CD4-positive, CD25-positive, alpha-beta regulatory T cell (primary cell): ENCODE measurements at places on chromosomes 13 and 19. TPM values are rescaled to one million over a fixed set of nuclear protein-coding genes. Genes with fewer than 3 reads are reported as not detected.

Gene RGL3
- not detected for polyA plus RNA-seq

Gene ZNF540
- 5.4 TPM for polyA plus RNA-seq

Gene ETV2
- 0.46 TPM for polyA plus RNA-seq

Gene GYS1
- polyA plus RNA-seq: 24.5 TPM

- peak overlapping the region; percentile 89 for H3K4me3 ChIP-seq
- peaks cover 58% of the 10 kb centered on the region for H3K4me1 ChIP-seq
Measured at GRCh38 chr19:34173193-34173956, 1.1 kb downstream of the LSM14A start.

DNA sequence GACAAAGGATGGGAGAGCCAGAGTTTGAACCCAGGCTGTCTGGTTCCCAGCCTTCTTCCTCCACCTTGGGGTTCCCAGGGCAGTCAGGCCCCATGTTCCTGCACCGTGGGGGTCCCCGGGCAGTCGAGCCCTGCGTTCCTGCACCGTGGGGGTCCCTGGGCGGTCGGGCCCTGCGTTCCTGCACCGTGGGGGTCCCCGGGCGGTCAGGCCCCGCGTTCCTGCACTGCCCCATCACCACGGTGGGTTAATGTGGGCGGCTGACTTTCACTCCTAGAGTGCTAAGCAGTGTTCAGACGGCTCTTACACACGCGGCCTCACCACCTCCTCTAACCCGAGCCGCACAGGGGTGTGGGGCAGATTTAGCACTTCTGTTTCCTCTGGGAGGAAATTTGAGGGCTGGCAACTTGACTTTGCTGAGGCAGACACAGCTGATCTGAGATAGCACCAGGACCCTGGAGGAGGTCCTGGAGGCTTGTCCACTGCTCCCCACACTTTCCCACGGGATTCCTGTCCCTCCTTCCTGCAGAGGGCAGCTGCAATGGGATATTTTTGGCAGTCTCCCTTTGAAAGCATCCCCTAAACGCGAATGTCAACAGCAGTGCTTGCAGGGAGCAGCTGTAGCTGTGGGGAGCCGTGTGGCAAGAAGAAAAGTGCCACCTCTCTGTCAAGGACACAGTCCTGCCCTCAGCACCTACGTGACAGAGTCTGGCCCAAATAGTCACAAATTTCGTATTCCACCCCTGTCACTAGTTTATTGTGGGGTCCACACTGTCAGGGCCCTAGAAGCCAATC is 239.4 kb downstream of the TEX29 start:
- no peaks in the 10 kb centered on the region for H3K27me3 ChIP-seq
- H3K27ac ChIP-seq: no peak overlapping the region
- no peak overlapping the region for H3K4me3 ChIP-seq
- no peak for DNase-seq
- no peaks in the 10 kb centered on the region for H3K4me1 ChIP-seq

- H3K4me3 ChIP-seq: no peak overlapping the region
- H3K27me3 ChIP-seq: no peaks in the 10 kb centered on the region
- no peak overlapping the region for H3K27ac ChIP-seq
- peaks cover 26% of the 10 kb centered on the region for H3K36me3 ChIP-seq
Measured at GRCh38 chr19:4425537-4425936, 23.1 kb downstream of the CHAF1A start.

DNA sequence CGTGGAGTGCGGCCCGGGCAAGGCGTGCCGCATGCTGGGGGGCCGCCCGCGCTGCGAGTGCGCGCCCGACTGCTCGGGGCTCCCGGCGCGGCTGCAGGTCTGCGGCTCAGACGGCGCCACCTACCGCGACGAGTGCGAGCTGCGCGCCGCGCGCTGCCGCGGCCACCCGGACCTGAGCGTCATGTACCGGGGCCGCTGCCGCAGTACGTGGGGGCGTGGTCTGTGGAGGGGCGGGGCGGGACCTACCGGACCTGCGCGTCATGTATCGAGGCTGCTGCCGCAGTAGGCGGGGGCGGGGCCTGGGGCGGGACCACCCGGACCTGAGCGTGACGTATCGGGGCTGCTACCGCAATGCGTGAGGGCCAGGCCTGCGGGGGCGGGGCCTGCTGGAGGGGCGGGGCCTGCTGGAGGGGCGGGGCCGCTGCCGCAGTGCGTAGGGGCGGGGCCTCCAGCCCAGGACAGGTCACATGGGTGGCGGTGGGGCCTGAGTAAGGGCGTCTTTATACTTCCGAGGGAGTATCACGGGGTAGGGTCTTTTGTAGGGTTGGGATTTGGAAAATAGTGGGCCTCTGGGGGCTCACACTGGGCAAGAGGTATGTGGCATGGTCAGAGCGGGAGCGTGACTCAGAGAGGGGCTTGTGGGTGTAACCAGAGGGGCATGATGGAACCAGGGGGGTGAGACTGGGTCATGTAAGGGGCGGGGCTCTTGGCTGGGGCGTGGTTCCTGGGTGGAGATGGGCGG is 4.3 kb downstream of the FSTL3 start:
- H3K4me3 ChIP-seq: peak overlapping the region; percentile 53
- peak overlapping the region; percentile 81 for H3K27ac ChIP-seq
- no peaks in the 10 kb centered on the region for H3K27me3 ChIP-seq
- DNase-seq: peak; percentile 96
- H3K36me3 ChIP-seq: no peaks in the 10 kb centered on the region

GRCh38 chr19:20969498-20969897 is 46.4 kb downstream of the ZNF85 start:
- no peaks in the 10 kb centered on the region for H3K36me3 ChIP-seq
- no peak overlapping the region for H3K27ac ChIP-seq
- no peaks in the 10 kb centered on the region for H3K4me1 ChIP-seq

DNA sequence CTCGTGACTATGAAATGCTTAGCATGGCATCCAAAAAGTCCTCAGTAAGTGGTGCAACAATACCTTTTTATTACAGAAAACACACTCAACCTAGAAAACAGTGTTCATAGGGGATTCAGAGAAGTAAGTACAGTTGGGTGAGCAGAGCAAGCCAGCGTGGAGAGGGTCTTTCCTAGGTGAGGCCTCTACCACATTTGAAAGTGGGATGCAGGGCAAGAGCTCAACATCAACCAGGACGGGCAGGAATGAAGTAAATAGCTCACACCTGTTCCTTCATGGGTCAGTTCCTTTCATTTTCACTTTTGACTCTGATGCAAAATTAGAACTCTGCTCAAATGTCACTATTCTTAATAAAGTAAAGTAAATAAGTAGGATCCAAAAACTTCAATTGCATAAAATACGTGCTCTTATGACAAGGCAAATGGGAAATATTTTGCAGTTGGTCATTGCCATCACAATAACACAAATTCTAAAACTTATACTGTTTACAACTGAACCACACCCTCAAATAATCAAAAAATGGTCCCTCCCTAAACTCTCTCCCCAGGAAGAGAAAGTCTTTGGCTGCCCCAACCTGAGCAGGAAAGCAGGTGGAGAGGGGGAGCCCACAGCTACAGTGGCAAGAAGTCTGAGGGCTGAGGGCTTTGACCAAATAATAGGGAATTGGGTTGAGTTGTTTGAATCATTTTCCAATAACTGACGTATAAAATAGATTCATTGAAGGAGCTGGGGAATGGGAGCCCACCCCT is 20.2 kb downstream of the CHAMP1 start:
- no peaks in the 10 kb centered on the region for H3K36me3 ChIP-seq
- no peak for DNase-seq
- no peaks in the 10 kb centered on the region for H3K27me3 ChIP-seq

- no peak for DNase-seq
- H3K4me3 ChIP-seq: no peak overlapping the region
- no peaks in the 10 kb centered on the region for H3K36me3 ChIP-seq
- no peak overlapping the region for H3K27ac ChIP-seq
- no peaks in the 10 kb centered on the region for H3K4me1 ChIP-seq
- no peaks in the 10 kb centered on the region for H3K27me3 ChIP-seq
Measured at GRCh38 chr13:98348466-98349200, 171.6 kb upstream of the RNF113B start.

GRCh38 chr13:52006523-52007245 is 4.6 kb downstream of the ATP7B start:
- H3K36me3 ChIP-seq: no peaks in the 10 kb centered on the region
- H3K4me3 ChIP-seq: no peak overlapping the region
- no peak for DNase-seq
- peaks cover 29% of the 10 kb centered on the region for H3K27me3 ChIP-seq
- H3K27ac ChIP-seq: no peak overlapping the region
- peaks cover 11% of the 10 kb centered on the region for H3K4me1 ChIP-seq

DNA sequence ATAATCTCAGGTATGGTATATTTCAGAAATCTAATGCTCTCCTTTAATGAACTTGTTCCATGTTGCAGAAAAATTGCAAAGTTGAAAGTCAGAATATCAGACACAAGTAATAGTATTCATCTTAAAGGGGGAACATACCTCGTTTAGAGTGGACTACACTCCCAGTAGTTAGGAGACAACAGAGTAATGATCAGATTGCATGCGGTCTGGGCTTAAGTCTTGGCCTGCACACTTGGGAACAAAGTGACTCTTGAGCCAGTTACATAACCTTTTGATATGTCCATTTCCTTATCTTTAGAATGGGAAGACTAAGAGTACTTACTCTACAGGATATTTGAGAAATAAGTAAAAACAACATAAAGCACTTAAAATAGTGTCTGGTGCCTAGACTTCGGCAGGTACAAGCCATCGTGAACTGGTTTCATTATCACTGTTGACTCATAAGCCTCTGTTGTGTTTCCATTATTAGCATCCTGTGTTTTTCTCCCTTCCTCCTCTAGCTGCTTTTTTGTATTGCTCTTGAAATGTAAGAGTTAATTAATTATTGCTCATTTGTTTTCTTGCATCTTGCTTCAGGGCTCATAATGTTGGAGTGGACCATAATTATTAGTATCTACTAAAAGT is 53.0 kb downstream of the DPY19L3 start:
- no peaks in the 10 kb centered on the region for H3K27me3 ChIP-seq
- no peak overlapping the region for H3K27ac ChIP-seq
- H3K4me3 ChIP-seq: peak overlapping the region; percentile 64
- DNase-seq: no peak
- peaks cover 14% of the 10 kb centered on the region for H3K4me1 ChIP-seq

- H3K36me3 ChIP-seq: no peaks in the 10 kb centered on the region
- H3K4me1 ChIP-seq: no peaks in the 10 kb centered on the region
- DNase-seq: no peak
- H3K27ac ChIP-seq: no peak overlapping the region
Measured at GRCh38 chr13:28590461-28590860, 68.5 kb upstream of the POMP start.

- H3K4me1 ChIP-seq: no peaks in the 10 kb centered on the region
- H3K4me3 ChIP-seq: no peak overlapping the region
- no peaks in the 10 kb centered on the region for H3K27me3 ChIP-seq
- H3K27ac ChIP-seq: no peak overlapping the region
- H3K36me3 ChIP-seq: no peaks in the 10 kb centered on the region
- no peak for DNase-seq
Measured at GRCh38 chr13:58698531-58698930, 1067.0 kb downstream of the PCDH17 start.

GRCh38 chr19:10706990-10707389 is 5.8 kb downstream of the QTRT1 start:
- no peaks in the 10 kb centered on the region for H3K36me3 ChIP-seq
- no peaks in the 10 kb centered on the region for H3K27me3 ChIP-seq
- H3K4me1 ChIP-seq: peaks cover 4% of the 10 kb centered on the region
- H3K4me3 ChIP-seq: no peak overlapping the region
- no peak for DNase-seq

DNA sequence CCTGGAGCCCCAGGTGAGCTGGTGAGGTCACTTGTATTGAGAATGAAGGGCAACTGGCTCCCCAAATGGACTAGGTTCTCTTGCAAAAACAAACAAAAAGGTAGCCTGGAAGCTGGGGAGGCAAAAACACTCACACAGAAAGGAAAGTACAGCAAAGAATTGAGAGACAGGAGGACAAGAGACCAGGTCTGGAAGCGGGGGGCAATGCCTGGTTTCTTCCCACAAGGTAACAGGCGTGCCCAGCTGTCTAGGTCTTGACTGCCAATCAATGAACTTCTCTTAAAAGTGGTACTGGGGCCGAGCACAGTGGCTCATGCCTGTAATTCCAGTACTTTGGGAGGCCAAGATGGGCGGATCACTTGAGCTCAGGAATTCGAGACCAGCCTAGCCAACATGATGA is 356.4 kb upstream of the TSHZ3 start:
- H3K27me3 ChIP-seq: no peaks in the 10 kb centered on the region
- H3K4me1 ChIP-seq: no peaks in the 10 kb centered on the region
- H3K4me3 ChIP-seq: no peak overlapping the region
- H3K36me3 ChIP-seq: no peaks in the 10 kb centered on the region
